Hindlimb muscle (tissue), 1 donor: ENCODE measurements at places on chromosomes 6 and 20. TPM values are rescaled to one million over a fixed set of nuclear protein-coding genes. Genes with fewer than 3 reads are reported as not detected.

PAK5 gene
- polyA plus RNA-seq, result 0.13 TPM

KHDRBS2 gene
- not detected for polyA plus RNA-seq

SLC17A3 gene
- polyA plus RNA-seq, result not detected

HLA-DOB gene
- not detected for polyA plus RNA-seq

RGS17 gene
- 0.74 TPM for polyA plus RNA-seq
